ENCODE measurements at places on chromosomes 13 and 19.

- DNase-seq = no peak
These were observed 7.0 kb upstream of the ZNF550 start for GRCh38 chr19:57566396-57567265.

DNA sequence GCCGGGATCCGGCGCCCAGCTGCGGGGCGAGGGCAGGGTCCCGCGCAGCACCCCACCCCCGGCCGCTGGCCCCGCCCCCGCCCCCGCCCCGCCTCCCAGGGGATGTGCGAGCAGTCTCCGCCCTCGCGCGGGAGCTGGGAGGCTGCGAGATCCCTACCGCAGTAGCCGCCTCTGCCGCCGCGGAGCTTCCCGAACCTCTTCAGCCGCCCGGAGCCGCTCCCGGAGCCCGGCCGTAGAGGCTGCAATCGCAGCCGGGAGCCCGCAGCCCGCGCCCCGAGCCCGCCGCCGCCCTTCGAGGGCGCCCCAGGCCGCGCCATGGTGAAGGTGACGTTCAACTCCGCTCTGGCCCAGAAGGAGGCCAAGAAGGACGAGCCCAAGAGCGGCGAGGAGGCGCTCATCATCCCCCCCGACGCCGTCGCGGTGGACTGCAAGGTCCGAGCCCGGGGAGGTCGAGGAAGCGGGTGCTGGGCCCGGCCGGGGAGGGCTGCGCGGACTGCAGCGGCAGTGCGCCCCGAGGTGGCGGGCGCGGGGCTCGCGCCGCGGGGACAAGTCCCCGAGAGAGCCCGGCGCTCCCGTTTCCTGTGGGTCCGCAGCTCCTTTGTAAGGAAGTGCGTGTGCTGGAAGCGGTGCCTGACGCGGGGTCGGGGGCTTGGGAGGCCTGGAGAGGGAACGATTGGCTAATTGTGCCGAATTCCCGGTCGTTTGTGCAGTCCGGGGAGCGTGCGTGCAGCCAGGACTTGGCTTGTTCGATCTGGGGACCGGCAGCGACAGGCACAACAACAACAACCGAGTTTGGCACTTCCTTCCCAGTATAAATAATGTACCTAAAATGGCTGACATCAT lies at the start of gene ITM2B:
ITM2B (plus strand) TSS at position 161 of the 843 bp plus-strand sequence; CDS start at position 316, 155 bp downstream.
- peak; percentile 71 for DNase-seq

GRCh38 chr13:66530158-66530557 lies 700.0 kb downstream of the PCDH9 start:
- no peak for DNase-seq

- DNase-seq = no peak
These were observed 2009.5 kb upstream of the PCDH20 start for GRCh38 chr13:63425131-63425530.

DNA sequence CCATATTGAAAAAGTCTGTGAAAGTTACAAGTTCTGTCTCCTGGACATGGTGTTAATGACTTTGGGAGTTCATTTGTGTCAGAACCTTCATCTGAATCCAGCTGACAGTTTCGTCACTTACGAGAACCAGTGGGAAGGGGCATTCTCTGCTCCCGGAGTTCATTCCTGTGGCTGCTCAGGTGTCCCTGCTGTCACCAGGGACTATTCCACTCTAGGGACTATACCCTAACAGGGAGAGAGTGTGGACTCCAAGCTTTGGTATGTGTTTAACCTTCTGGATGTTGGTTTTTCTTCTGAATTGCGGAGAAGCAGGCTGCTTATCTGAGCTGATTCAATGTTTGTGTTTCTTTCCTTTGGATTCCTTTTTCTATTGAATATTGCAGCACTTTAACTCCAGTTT lies 12.4 kb upstream of the ZNF709 start:
- no peak for DNase-seq

GRCh38 chr19:15640294-15640903 lies at the start of gene CYP4F3:
Gene CYP4F3 (plus strand): TSS chr19:15640897. CDS start chr19:15641416, 519 bp downstream.
- no peak for DNase-seq

DNA sequence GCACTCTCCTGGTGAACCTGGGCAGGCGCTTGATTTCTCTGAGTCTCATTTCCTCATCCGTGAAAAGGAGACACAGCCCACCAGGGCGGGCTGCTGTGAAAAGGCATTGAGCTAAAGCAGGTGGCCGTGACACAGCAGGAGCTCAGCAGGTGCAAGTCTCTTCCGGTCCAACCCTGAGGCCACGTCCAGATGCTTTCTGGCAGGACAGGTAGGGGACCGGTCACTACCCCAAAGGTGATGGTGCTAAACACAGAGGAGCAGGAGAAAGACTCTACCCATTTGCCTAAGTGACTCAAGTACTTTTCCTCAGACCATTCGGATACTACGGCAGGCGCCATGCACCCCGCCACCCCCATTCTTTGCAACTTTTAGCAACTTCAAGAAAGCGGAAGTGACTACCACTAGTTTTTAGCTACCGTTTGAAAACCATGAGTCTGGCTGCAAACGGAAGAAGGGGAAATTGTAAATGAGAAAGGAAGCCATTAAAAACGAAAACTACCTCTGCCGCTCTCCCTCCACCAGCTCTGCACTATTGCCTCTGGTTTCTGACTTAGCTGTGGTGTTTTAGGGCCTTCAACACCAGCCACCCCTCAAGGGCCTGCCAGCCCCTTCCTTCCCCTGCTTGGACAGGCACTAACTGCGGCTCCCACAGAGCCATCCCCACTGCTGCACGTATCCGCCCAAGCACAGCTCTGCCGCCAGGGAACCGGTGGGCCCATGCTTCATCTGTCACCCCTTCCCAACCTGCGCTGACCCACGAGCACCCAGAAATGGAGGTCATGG lies 4.8 kb downstream of the PPP6R1 start:
- DNase-seq = peak; percentile 57

DNA sequence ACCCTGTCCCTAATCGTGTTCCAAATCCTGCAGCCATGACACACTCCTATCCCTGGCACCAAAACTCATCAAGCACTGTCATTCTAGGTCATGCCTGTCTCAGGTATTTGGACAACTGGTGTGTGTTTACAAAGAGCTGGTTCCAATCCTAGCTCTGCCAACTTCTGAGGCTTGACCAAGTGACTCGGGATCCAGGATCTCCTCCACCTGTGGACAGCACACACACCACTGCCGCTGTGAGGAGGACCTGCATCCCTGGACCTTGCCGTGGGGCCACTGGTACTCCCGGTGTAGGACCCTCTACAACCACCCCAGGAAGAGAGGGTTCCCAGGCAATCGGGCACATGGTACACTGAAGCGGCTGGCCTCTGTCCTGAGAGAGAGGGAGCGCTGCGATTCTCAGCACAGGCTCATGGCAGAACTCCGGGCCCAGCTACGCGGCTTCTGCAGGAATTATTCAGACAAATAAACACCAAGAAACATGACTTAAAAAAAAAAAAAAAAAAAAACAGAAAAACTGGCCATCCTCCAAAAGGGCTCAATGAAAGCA lies 20.4 kb downstream of the MLLT1 start:
- DNase-seq = no peak

Measured in activated CD4-positive, CD25-positive, alpha-beta regulatory T cell treated with anti-CD3 and anti-CD28 coated beads, Interleukin-2, amount 50 U/mL, for 72 hours (primary cell).